ENCODE measurements at places on chromosomes 1 and 21.

DNA sequence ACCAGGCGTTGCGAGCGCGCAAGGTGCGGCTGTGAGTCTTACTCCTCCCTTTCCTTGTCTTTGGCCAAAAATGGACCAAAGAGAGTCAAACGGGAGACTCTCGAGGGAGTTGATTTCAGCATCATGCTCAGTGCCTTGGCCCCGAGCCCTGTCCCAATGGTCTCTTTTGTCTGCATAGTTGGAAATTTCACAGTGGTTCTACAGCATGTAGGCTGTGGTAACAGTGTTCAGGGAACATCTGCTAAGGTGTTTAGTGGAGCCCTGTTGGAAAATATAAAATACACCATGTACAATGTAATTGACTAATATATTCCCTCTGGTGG lies 2.7 kb downstream of the CACNA1E start:
- no peak for DNase-seq

DNA sequence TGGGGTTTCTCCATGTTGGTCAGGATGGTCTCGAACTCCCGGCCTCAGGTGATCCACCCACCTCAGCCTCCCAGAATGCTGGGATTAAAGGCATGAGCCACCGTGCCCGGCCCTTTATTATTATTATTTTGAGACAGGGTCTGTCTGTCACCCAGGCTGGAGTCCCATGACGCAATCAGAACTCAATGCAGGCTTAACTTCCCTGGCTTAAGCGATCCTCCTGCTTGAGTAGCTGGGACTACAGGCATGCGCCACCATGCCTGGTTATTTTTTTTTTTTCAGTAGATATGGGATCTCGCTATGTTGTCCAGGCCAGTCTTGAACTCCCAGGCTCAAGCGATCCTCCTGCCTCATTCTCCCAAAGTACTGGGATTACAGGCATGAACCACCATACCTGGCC lies 47.1 kb upstream of the CITED4 start:
- no peak for DNase-seq

DNA sequence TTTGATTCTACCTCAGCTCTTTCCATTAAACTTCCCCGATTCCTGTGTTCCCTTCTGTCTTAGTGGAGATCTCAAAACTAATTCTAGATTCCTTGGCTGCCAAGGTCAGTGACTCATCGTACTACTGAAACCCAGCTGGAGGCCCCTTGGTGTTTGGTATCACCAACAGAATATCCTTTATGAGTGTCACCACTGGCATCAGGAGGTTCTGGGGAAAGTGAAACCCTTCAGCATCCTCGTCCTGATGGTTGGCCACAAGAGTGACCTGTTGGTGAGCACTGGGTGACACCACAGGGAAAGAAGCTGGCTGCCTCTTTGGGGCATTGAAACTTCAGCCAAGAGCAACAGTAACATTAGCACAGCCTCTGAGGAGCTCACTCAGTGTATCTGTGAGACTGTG lies 9.6 kb downstream of the RAB42 start:
- peak; percentile 91 for DNase-seq

DNA sequence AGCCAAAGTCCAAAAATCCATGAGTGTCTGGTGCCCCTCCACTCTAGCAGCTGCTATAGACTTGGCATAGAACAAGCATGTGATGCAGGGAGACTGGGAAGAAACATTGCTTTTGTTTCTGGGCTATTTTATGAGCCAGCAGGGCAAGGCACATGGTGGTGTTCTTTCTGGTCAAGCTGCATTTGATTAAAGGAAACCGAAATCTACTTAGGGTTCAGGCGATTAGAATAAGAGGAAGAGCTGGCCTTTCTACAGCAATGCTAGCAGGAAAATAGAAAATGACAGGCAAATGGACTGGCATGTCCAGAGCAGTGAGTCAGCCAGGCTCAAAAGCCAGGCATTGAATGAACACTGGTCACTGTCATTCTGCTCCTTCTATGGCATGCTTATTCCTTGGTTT lies 28.5 kb upstream of the ARHGAP29 start:
- peak; percentile 60 for DNase-seq

DNA sequence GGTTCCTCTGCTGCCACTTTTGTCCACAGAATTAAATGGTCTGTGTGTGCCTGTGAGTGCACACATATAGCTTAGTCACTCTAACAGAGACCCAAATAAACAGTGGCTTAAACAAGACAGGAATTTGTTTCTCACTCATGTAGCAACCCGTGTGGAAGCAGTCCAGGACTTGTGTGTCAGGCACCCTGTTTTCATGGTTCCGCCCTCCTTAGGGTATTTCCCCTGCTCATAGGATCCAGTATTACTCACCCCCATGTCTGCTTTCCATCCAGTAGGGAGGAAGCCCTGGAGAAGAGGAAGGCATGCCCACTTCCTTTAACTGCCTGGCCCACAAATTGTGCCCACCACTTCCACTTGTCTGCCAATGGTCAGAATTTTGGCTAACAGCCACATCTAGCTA lies 41.3 kb upstream of the TACSTD2 start:
- peak; percentile 100 for DNase-seq

GRCh38 chr21:34670220-34670961 lies 1.6 kb downstream of the CLIC6 start:
- no peak for DNase-seq

- DNase-seq = no peak
These were observed 323.5 kb downstream of the ZNF326 start for GRCh38 chr1:90318431-90318830.

DNA sequence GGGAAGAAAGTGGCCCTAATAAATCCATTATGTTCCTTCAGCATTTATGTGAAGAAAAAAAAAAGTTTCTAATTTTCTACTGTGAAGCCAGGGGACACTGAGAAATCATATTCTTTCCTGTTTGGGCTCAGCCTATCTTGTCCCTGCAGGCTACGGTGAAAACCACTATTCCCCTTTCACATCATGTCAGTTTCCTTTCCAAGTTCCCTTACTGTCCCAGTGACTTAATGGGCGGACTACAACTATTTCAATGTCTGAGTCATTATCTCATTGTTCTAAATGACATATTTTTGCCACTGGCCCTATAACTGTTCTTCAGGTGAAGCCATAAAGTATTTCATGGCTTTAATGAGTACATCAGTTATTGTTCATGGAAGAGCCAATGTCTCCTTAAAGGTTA lies 71.3 kb upstream of the BEND5 start:
- no peak for DNase-seq

- DNase-seq = peak; percentile 30
These were observed 3.6 kb downstream of the RGS1 start for GRCh38 chr1:192579010-192579738.

GRCh38 chr1:47758341-47759250 lies 238.6 kb downstream of the TRABD2B start:
- DNase-seq = no peak

DNA sequence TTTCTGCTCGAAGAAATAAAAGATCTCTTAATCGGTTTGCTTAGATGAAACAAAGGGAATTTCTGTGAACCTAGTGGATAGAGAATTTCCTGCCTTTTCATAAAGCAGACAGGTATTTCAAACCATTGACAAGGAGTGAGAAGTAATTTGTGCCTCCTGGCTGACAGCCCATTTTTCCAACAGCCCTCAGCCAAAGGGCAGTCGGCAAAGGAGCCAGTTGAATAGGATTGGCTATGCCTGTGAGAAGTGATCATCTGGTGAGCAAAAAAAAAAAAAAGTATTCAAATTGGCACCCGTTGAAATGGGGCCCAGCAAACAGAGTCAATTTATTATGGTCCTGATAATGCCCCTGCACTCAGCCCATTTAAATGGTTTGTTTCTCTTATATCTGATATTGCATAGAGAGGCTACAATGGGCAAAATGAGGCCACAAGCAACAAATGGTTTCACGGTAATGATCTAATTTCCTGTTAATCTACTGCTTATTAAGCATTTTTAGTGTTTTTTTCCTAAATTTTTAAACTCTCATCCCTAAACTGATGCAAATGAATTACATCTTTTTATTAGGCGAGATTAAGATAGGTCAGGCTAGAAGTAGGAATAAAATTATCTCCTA lies 477.5 kb downstream of the NUF2 start:
- no peak for DNase-seq

DNA sequence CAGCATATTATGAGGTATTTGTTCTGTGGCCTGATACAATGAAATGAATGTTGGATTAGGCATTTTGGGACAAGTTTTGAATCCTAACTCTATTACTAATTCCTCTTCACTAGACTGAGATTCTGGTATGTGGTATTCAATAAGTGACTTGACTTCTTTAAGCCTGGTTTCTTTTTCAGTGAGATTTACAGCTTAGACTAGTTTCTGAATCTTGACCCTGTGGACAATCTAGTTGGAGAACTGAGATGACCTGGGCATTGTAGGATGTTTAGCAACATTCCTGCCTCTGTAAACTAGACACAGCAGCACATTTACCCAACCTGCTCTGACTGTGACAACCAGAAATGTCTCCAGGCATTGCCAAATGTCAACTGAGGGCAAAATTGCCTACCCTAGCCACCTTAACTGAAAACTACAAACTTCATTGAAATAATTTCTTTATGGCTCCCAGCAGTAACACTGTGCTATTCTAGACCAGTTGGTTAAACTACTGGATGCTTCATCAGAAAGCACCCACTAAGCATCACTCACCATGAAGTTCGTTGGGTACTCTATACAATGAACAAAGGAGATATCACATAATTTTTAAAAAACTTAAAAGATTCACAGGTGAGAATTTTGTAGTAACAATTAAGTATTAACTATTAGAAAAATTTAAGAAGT lies 16.8 kb downstream of the PTPRC start:
- peak; percentile 88 for DNase-seq

- DNase-seq = no peak
These were observed 224.2 kb upstream of the RUNX1 start for GRCh38 chr21:35273333-35273732.

DNA sequence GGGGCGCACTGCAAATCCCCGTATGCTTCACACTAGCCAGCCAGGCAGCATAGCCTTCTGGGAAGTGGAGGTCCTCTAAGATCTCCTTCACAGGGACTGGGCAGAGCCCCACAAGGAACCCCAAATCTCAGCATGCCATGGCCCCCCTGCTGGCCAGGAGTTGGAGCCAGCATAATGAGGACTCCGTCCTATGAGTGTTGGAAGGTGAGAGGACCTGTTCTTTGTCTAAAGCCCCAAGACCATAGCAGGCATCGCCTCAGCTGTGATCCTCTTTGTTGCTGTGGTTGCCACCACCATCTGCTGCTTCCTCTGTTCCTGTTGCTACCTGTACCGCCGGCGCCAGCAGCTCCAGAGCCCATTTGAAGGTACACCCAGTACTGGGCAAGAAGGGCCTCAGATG lies 1.5 kb downstream of the SHISA4 start:
- no peak for DNase-seq

- DNase-seq = no peak
These were observed 7.8 kb downstream of the CHRNB2 start for GRCh38 chr1:154575147-154575927.

GRCh38 chr1:89668961-89669360 lies 36.0 kb downstream of the LRRC8C start:
- no peak for DNase-seq

DNA sequence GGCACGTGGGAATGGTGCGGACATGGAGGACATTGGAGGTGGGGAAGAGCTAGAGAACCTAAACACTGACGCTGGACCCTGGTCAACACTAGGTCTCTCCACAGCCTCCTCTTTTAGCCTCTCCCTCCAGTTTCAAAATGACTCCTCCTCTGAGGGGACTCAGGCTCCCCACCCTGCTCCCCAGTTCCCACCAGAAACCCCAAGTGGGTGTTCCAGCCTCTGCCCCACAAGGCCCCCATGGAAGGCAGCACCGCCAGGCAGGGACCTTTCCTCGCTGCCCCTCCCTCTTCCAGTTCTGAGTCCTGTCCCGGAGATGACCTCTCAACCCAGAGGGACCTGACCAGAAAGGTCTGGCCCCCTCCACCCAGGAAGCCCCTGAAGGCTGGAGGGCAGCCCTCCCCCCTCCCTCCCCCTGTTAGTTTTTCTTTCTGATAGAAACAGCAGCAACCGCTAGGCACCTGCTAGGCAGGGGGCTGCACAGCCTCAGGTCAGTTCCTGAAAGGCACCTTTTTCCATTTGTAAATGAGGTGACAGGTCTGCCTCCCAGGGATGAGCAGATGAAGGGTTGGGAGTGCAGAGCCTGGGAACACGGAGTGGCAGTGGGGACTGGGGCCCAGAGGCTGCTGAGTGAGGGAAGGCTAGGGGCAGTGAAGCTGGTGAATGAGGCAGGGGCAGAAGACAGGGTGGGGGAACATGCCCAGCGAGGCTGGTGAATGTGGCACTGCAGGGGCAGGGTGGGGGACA lies 9.3 kb upstream of the ITGB2 start:
- no peak for DNase-seq

GRCh38 chr1:68081775-68082283 lies 31.4 kb upstream of the DIRAS3 start:
- DNase-seq = no peak

GRCh38 chr1:37734629-37735591 lies 30.0 kb downstream of the EPHA10 start:
- no peak for DNase-seq

GRCh38 chr1:158191299-158191698 lies 10.6 kb downstream of the CD1D start:
- no peak for DNase-seq

- peak; percentile 52 for DNase-seq
These were observed 44.3 kb downstream of the PEX14 start for GRCh38 chr1:10519016-10519417.

GRCh38 chr1:8544644-8545043 lies 226.7 kb downstream of the SLC45A1 start:
- DNase-seq = no peak

- DNase-seq = no peak
These were observed 18.9 kb upstream of the COL6A2 start for GRCh38 chr21:46078978-46079351.

GRCh38 chr21:38352536-38353219 lies 95.9 kb downstream of the KCNJ15 start:
- DNase-seq = peak; percentile 77

DNA sequence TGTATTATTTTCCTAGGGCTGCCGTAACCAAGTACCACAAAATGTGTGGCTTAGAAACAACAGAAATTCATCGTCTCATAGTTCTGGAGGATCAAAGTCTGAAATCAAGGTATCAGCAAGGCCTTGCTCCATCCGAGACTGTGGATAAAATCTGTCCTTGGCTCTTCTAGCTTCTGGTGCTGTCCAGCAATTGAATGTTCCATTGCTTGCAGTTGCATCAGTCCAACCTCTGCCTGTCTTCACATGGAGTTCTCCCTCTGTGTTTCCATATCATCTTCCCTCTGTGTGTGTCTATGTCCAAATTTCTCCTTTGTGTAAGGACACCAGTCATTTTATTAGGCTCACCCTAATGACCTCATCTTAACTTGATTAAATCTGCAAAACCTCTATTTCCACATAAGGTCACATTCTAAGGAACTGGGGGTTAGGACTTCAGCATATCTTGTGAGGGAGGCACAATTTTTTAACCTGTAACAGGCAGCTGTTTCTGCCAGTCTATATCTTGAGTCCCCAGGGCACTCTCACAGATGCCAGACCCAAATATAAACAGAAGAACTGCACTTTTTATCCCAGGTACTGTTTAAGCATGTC lies 84.2 kb downstream of the ERG start:
- DNase-seq = no peak

- DNase-seq = peak; percentile 11
These were observed 4.8 kb downstream of the FASLG start for GRCh38 chr1:172663732-172664131.

GRCh38 chr21:35882791-35883240 lies 177.5 kb downstream of the SETD4 start:
- peak; percentile 66 for DNase-seq

All from renal cortical epithelial cell (primary cell).